ENCODE measurements at places on chromosomes 12 and 14.

GRCh38 chr14:72462056-72462455, 431.8 kb downstream of the DPF3 start:
- DNase-seq, result no peak

- DNase-seq, result no peak
Observed at GRCh38 chr14:86782092-86782580, 1210.8 kb downstream of the GALC start.

GRCh38 chr14:104429291-104429861, 150.2 kb upstream of the C14orf180 start:
- no peak for DNase-seq

GRCh38 chr12:47935184-47935583, 28.2 kb upstream of the TMEM106C start:
- no peak for DNase-seq

DNA sequence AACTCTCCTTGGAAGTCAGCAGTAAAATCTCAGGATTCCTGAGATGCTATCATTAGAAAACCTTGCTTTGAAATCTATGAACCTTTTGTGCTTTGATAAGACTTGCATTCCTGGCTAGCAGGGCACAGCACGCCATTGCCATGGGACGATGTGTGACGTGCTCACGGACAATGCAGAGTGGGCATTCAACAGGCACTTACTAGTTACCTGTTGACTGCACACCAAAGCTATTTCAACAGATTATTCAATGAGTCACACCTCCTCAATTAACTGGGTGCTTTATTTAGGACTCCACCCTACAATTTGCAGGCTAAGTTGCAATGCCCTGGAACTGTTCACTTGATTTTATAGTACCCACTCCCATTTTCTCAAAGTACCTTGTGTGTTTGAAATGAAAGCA, 11.3 kb downstream of the NOS1 start:
- no peak for DNase-seq

- DNase-seq, result no peak
Observed at GRCh38 chr12:68977909-68978610, 45.1 kb upstream of the CPM start.

GRCh38 chr12:6978188-6978587, 7.5 kb downstream of the EMG1 start:
- no peak for DNase-seq

- no peak for DNase-seq
Observed at GRCh38 chr12:118472940-118473339, 96.6 kb downstream of the SUDS3 start.

DNA sequence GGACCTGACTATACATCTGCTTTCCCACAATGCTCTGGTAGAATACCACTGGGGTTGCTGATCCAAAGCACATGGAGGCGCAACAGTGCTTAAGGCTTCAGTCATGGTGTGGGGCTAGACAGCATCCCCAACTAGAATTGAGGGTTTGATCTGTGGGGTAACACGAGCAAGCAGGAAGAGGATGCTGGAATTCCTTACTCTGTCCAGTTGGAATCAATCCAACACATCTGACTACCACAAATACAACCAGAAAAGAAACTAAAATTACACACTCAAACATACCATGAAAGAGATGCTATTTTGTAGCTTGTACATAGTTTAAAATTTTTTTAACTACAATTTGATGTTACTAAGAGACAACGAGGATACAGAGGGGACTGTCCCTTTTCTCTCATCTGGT, 40.4 kb upstream of the GTF2A1 start:
- DNase-seq, result no peak

GRCh38 chr12:86634456-86635410, 378.5 kb upstream of the MGAT4C start:
- no peak for DNase-seq

DNA sequence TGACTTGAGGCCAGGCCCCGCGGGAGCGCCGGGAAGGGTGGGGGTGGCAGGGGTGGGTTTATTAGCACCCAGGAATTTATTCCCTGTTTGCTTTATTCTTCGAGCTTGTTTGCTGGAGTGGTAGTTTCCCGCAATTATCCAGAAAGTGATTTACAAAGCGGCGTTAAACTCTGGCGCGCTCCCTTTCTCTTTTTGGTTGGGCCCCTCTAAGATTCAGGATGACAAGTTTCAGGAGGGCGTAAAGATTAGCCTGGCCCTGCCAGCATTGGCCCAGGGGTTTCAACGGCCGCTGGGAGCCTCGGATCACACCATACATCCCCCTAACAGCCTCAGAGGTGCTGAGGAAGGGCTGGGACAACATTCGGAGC, 444 bp upstream of the NKX2-8 start:
- no peak for DNase-seq

All from activated CD4-positive, alpha-beta T cell treated with anti-CD3 and anti-CD28 coated beads, Interleukin-2, amount 50 U/mL, for 1 hour (primary cell).